ENCODE measurements at places on chromosomes 16 and 17.

GRCh38 chr16:25501530-25502255, 190.1 kb upstream of the HS3ST4 start:
- no peak for DNase-seq

DNA sequence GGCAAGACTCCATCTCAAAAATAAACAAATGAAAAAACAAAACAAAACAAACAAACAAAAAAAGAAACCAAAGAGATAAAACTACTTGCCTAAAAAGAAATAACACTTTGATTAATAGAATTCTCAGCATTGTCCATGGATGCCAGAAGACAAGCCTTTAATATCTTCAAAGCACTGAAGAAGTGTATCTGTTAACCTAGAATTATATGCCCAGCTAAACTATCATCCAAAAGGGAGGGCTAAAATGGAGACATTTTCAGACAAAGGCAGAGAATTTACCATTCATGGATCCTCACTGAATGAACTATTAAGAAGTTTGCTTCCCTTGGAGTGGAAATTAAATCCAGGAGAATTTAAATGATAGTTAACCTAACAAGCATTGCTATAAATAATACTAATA, 130.1 kb upstream of the SEC14L1 start:
- DNase-seq, result no peak

DNA sequence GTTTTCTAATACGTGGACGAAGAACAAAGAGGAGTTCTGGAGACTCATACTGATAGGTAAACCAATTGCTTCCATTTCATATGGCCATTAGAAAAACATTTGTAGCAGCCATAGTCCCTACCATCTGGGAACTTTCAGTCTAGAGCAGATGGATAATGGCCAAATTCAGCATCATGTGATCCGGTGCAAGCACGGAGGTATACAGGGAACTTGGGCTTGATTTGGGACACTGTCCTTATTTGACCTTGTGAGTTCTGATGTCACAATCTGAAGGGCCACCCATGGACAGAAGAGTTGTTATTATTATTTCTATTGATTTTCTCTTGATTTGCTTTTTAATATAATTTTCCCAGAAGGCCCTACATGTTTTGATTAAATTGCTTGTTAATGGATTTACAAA, 154.6 kb upstream of the ZNF267 start:
- DNase-seq, result no peak

GRCh38 chr17:13384626-13385025, 217.1 kb downstream of the HS3ST3A1 start:
- DNase-seq, result no peak

DNA sequence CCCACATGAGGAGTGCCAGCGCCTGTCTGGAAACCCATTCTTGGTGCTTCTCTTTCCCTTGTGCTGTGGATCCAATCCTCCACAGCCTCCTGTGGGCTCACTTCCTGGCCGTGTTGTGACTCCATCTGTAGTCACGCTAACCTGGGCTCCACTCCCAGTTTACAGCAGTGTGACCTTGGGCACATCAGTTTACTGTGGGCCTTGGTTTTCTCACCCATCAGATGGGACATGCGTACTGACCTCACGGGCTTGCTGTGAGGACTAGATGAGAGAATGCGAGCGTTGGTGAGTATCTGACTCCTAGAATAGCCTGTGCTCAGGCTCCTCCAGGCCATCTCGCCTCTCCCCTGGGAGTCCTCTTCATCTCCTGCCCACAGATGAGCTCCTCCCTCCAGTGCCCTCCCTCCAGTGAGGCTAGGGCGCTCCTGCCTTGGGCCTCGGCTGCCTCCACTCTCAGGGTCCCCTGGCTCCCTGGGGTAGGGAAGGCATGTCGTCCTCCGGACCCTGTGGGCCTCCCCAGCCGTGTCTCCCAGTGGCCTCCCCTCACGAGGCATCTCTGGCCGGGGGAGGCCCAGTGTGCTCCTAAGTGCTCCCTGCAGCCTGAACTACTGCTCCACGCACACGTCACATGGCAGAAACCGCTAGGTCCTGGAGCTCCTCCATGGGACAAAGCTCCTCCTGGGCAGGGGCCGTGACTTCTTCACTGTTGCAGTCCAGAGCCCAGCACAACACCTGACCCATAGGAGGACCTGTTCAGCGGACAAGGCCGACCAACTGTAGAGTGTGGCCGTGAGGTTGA, 5.2 kb upstream of the FOXJ1 start:
- DNase-seq, result no peak

DNA sequence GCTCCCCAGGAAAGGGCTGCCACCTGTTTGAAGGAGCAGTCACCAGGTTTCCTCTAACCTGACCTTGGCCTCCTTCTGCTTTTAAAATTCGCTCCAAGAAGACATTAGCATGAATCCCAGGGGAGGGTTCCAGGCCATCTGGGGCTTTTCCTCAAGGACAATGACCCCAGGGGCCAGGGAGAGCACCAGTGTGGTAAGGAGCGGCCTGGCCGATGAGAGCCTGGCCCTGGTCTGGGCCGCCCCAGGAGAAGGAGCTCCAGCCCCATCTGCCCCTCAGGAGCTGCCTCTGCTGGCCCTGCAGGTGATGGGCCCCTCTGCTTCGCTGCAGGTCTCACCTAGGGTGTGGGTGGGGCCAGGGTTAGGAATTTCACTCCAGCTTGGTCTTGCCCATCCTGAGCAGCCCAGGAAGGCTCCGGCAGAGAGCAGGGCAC, 209.2 kb upstream of the TNRC6C start:
- no peak for DNase-seq

DNA sequence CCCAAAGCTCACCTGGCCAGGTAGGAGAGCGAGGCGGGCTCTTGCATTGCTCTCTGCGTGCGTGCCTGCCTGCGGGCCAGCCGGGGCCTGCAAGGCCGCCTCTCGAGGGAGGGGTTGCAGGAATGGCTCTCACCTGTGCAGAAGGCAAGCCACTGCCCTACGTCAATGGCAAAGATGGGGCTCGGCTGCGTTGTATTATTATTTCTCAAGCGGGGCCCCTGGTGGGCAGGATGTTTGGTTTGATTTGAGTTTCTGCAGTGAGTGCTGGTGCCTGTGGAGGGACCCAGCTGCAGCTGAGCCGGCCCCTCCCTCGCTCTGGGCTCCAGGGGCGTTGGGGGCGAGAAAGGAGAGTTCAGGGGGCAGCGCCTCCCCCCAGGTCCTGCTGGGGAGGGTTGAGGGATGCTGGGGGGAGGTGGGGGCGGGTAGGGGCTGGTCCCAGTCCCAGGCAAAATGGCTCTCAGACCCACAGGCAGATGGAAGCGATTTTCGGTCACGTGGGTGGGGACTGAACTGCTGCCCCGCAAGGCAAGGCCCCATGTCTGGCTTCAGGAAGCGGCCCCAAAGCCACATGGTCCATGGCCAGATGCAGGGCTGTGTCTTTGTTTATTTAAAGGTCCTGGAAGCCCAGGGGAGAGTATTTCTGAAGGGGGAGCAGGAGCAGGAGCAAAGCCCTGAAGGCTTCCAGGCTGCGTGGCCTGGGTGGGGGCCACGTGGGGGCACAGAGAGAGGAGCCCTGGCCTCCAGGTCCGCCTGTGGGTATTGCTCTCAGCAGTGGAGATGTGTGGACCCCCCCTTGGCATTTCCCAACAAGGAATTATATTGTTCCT, 338.8 kb downstream of the SEC14L1 start:
- no peak for DNase-seq

DNA sequence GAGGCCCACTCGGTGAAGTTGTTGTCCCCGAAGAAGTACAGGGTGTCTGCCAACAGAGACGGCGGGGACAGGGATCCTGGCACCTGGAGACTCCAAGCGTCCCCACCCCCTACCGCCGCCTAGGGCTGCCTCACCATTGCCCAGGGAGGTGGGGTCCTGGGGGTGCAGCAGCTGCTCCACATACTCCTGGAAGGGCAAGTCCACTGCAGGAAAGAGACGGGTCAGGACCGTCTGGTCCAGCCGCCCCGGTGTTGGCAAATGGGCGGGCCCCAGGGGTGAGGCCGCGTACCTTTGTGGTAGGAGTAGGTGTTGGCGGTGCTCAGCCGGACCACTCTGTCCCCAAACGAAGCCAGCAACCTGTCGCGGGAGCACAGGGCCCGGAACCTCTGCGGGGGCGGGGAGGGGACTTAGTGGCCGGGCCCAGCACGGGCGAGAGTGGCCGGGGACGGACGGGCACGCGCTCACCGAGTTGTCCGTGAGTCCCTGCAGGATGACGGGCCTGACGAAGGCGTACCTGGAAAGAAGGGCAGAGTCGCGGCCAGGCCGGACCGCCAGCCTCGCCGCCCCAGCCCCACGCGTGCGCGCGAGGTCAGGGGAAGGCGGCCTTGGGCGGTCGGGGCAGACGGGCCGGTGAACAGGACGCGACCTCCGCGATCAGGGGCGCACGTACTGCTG, 601 bp downstream of the JMJD8 start:
- no peak for DNase-seq

DNA sequence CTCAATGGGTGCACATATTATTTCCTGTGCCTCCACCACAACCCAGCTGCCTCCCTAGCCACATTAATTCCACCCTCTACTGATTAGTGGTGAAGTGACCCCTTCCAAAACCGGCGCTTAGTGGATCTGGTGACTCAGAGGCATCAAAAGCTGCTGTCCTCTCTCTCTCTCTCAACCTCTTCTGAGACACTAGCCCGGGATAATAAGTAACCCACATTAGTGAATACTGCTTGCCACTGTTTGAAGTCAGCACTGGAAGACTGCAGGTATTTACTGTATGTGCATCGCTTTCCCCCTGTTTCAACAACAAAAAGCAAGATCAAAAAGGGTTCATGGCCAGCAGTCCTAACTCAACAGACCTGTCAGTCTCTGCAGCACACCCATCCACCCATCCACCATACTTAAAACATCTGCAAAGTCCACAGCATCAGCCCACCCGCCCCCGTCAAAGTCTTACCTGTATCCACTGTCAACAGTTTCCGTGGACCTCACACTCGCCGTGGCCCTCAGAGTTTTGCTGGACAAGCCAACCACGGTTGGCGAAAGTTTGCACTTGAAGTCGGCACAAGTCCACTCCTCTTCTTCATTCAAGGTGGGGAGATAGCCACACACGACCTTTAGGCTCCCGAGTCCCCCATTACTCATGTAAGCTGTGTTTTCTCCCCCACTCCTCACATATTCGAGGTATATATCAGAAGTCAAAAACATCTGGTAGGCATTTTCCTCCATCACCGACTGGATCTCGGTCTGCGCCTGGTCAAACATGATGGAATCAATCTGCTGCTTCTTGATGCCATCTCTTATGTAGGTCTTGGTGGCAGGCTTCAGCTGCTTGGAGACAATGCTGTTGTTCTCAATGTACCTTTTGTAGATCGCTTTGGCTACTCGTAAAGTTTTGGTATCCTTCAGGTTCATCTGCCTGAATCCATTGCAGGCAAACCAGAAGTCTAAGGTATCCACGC, 3.8 kb downstream of the AXIN2 start:
- no peak for DNase-seq

GRCh38 chr16:89620406-89620841, 7.0 kb downstream of the DPEP1 start:
- DNase-seq, result no peak

- no peak for DNase-seq
These were observed 90.8 kb downstream of the DYNLRB2 start for GRCh38 chr16:80631581-80631980.

DNA sequence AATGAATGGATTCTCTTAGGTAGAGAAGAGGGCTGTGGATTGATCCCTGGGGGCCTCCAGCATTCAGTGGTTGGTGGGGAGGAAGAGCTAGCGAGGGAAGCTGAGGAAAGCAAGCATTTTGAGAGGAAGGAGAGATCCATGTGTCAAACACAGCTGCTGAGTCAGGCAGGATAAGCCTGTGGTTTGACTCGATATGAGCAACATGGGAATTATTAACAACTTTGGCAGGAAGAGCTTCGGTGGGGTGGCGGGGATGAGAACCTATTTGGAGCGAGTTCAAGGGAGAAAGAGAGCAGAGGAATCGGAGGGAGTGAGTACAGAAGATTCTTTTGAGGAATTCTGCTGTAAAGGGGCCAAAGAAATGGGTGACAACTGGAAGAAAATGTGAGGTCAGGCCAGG, 59.5 kb upstream of the CDC42EP4 start:
- no peak for DNase-seq

GRCh38 chr17:38591759-38592241, 14.0 kb downstream of the SRCIN1 start:
- no peak for DNase-seq

GRCh38 chr17:67105213-67105612, 60.9 kb downstream of the CACNG1 start:
- no peak for DNase-seq

DNA sequence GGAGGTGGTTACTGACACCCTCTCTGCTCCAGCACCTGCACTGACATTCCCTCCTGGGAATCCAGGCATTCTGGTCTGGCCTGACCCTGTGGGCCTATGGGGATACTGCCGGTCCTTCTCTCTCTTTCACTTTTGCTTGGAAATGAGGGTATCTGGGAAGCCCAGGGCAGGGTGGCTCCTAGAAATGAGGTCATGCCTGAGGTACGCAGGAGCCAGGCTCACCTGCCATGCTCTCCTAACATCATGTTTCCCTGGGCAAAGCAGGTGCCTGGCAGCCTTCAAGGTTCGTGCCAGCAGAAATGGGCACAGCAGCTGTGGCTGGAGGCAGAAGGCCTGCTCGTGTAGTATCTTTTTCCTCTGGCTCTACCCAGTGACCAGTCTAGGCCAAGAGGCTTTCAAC, 3.3 kb downstream of the ITGA3 start:
- no peak for DNase-seq

- no peak for DNase-seq
These were observed 40.5 kb downstream of the BAHCC1 start for GRCh38 chr17:81435652-81436293.

DNA sequence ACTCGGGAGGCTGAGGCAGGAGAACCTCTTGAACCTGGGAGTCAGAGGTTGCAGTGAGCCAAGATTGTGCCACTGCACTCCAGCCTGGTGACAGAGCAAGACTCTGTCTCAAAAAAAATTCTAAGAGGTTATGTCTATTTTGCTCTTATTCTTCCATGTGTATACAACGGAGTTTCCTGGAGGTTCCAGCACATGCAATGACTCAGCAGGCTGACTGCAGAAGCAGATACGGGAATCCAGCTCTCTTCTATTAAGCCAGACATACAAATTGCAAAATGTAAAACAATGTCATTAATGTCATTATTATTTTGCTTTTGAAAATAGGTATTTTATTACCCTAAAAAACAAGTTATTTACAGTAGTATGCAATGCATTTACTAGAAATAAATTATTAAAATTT, 18.4 kb downstream of the MIEF2 start:
- DNase-seq, result no peak

Measured in stimulated activated CD4-positive, alpha-beta T cell treated with anti-CD3 and anti-CD28 coated beads, Interleukin-12 subunit alpha, Interleukin-12 subunit beta, amount 100 ng/mL, for 4 hours (primary cell).